ENCODE measurements at places on chromosomes 7 and 10.

DNA sequence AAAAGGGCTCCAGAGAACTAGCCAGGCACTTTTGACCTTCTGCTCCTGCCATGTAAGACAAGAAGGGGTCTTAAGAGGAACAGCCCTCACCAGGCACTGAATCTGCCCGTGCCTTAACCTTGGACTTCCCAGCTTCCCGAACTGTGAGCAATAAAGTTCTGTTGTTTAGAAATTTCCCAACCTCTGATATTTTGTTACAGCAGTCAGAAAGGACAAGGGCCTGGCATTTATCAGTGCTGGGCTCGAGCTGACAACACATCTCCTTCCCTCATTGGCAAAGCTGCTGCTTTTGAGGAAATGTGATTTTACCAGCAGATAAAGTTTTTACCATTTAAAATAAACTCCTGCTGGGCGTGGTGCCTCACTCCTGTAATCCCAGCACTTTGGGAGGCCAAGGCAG lies 103.5 kb downstream of the GPR26 start:
- DNase-seq, result no peak

DNA sequence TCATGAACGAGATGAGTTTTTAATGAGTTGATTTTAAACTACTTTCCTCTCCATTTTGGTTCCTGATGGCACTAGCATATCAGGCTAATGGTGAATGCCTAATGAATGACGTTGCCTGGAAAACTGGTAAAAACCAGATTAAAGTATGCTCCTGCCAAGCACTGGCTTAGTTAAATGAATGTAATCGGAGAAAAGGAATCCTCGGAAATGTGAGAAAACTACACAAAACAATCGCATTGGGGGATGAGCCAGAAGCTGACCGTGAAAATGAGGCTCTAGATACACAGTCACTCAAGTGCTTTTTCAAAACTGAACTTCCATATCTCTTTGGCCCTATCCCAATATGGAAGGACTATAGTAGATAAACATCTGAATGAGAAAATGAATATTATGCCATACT lies 153.8 kb upstream of the COL1A2 start:
- no peak for DNase-seq

DNA sequence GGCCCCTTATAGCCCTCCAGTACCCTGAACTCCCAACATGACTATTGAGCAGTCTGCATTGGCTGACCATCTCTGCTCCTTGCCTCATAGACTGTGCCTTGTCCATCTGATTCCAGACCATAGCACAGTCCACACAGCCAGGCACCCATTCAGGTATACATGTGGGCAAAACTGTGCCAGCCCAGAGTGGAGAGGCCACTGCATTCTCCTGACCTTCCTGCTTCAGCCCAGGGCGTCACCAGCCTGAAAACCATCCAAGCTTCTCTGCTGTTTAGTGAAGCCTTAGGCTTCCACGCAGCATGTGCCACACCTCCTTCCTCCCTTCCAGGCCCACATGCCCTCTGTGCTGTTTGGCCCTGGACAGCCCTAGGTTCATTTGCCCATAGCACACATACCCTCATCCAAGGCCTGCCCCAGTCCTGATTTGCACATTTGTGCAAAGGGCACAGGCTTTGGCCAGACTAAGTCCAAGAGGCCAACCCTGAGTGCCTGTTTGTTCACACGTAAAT lies 10.5 kb downstream of the DDX56 start:
- no peak for DNase-seq

DNA sequence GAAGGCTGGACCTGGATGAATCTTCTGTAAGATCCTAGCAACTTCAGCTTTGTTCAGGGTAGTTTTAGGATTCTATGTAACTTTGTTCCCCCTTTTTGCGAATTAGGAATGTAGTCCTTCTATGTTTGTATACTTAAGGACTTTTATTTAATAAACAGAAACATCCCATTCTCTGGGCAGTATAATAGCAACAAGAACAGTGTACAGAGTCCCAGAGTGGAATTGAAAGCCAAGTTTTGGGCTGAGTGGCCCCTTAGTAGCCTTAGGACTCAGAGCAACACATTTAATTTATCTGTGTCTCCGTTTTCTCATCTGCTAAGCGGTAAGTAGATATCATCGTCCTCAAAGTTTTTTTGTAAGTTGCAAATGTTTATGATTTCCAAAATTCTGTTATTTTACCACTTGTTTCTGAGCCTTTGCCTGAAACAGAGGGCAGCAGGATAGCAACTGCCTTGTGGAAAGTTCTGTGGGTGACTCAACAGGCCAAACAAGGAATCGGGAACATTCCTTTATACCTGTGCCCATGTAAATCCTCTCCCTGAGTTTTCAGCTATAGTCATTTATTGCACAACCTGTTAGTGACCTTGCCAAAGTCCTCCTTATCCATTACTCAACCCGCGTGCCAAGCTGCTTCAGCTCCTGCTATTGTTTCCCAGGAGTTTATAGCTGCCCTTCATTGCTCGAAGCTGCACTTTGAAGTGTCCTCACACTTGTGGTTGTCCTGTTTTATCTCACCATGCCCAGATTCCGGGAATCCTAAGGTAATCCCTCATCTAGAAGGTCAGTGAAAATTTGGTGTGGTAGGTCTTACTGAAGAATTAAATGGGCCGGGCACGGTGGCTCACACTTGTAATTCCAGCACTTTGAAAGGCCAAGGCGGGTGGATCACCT lies 199.1 kb upstream of the AHR start:
- DNase-seq, result no peak

DNA sequence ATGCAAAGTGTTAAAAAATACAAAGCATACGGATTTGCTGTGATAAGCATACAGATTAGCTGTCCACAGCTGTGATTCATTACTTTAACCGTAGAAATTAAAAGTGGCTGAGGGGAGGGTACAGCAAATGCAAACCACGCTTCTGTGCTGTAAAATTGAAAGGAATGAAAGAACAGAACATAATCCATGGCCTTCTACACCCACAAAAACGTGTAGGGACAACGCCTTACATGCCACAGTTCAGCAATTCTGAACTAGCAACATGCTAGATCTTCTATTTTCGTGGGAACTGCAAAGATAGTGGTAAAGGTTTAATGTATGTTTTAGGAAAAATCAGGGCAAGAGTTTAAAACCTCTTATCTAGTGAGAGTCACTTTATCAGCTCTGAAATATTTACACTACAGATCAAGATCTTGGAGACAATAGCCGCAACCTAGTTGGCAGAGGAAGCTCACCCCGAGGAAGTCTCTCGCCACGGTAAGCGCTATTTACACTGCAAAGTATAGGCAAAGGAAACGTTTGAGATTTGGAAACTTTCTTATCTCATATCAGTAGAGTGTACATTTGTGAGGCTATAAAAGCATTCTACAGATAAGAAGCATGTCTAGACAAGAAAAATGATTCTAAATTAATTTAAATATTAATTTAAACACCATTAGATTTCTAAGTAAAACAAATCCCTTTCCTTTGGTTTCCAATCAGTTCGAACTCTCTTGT lies 193.6 kb downstream of the MLLT10 start:
- no peak for DNase-seq

- DNase-seq, result peak; percentile 56
Observed at GRCh38 chr7:35975851-35976454, 175.1 kb downstream of the SEPTIN7 start.

DNA sequence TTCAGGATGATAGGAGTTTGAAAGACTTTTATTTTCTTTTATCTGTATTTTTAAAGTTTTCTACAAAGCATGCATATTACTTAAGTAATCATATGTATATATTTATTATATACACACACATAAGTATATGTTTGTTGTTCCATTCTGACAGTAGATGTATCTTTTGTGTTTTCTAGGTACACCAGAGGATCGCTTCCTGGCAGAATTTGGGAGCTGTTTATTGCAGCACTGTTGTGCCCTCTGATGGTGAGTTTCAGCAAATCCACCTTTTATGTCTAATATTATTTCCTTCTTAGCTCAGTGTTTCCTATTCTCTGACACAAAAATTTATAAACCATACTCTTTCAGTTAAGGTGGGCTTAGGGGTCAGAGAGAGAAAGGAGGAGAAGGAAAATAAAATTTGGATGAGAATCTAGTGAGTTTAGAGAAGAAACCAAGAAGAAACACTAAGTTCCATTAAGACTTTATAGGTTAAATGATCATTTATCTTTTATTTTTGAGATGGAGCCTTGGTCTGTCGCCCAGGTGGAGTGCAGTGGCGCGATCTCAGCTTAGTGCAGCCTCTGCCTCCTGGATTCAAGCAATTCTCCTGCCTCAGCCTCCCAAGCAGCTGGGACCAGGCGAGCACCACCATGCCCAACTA lies 59.2 kb upstream of the OIT3 start:
- peak; percentile 60 for DNase-seq

GRCh38 chr7:111439977-111440376 lies 122.3 kb downstream of the IMMP2L start:
- no peak for DNase-seq

GRCh38 chr10:77763453-77764430 lies 126.1 kb upstream of the KCNMA1 start:
- no peak for DNase-seq

GRCh38 chr7:21656796-21657195 lies 114.0 kb downstream of the DNAH11 start:
- no peak for DNase-seq

DNA sequence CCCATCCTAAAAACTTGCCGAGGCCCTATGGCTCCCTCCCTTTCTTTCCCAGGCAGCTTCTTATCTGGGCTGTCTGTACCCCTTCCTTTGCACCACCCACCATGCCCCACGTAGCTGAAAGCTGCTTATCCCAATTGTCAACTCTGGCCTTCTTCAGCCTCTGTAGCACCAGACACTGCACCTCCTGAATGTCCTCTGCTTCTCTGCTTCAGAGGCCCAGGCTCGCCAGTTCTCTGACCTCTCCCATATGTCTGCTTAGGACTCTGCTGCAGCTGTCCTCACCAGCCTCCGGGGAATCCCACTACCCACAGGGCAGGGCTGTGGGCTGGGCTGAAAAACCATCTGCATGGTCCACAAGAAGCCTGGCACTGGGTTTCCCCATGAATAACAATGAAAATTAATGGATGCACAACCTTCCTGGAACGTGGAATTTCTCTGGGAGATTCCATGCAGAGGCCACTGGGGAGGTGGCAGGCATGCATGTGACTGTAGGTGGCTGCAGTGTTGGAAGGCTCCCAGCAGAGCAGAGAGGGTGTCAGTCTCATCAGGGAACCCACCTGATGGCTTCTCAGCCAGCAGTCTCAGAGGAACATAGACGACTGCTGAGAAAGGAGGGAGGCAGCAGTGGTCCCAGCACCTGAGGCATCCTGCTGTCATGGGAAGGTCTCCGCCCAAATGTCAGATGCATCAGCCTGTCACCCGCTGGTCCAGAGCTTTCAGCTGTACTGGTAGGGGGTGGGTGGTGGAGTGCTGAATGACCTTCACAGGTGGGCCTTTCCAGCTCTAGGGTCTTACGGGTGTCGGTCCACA lies 16.8 kb upstream of the SH2D4B start:
- no peak for DNase-seq

DNA sequence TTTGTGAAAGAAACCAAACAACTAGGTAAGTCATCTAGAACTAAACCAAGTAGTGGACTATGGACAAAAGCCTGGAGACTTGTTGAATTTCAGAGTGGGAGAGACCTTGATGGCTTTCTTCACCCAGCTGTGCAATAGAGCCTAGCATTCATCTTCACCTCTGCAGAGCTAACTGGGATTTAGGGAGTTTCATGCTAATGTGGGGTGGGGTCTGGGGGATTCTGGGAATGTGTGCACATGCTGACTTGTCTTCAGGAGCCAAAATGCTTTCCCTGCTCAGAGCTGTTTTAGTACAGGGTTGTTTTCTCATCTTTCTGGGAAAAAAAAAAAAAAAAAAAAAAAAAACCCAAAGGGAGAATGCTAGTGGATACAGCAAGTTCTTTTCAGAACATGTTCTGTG lies 81.3 kb upstream of the ARHGAP21 start:
- no peak for DNase-seq

DNA sequence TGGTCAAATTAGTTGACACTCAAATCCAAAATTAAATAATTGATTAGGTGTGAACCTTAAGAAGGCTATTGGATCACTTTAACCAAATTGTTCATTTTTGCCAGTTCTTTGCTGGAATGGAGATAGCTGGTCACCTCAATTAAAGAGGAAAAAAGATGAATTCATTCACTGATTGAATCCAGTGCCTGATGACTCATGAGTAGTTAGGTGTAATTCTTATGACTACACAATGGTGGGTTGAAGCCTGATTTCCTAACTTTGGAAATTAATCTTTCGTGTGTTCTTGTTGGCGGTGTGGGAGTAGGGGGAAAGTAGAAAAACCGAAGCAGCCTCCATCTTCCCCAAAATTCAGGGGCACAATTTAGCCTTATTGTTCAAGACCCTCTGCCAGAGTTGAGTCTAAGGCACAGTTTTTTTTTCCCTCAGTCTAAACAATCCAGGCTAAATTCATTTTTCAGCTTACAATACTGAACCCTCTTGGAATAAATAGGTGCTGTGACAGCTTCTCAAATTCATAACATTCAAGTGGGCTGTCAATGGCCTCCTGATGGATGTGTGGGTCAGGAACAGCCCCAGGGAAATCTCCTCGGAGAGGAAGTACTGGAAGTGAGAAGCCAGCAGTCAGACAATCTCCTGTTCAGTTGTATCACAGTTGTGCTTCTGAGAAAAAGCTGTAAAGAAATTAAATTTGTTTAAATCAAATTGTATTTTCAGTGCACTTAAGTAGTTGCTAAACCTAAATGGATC lies 356.6 kb downstream of the BBS9 start:
- DNase-seq, result no peak

- DNase-seq, result no peak
Observed at GRCh38 chr10:118670472-118671124, 75.2 kb upstream of the PRLHR start.

GRCh38 chr7:96380111-96380512 lies 58.2 kb upstream of the SLC25A13 start:
- no peak for DNase-seq

DNA sequence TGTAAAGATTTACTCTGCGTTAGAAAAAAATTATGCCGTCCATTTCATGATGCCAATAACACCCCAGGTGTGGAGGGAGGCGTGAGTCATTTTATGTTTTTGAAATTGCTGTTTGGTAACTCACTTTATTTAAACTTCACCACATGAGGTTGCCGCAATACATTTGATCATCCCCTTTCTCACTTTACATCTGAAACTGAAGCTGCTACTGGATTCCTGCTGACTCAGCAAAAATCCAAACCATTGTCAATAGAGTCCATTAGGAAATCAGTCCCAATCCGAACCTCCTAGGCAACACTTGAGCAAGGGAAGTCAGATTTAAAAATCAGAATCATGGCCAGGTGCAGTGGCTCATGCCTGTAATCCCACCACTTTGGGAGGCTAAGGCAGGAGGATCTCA lies 136.6 kb upstream of the SVIL start:
- no peak for DNase-seq

DNA sequence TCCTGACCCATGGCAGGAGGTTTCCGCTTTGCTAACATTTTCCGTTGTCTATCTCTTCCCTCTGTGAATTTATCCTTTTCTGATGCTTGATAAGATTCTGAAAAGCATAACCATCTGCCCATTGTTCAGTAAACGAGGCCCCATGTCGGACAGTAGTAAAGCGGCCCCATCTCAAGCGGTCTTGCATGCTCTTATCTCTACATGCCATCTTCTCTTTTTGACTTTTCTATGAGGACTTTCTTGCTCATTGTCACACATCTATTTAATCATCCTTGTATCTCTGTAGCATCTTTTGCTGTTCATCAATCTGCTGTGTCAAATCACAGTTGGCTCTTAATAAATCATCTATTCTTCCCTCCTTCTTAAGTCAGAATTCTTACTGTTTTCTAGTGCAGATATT lies 37.6 kb downstream of the ZNF248 start:
- DNase-seq, result no peak

- DNase-seq, result no peak
Observed at GRCh38 chr7:7327423-7327822, 145.1 kb downstream of the C1GALT1 start.

GRCh38 chr7:79494046-79494445 lies 40.6 kb upstream of the MAGI2 start:
- no peak for DNase-seq

- no peak for DNase-seq
Observed at GRCh38 chr10:111360260-111360925, 283.6 kb downstream of the ADRA2A start.

Data from AG04450 (cell line).